Activated T-helper 17 cell treated with anti-CD3 and anti-CD28 coated beads, Interleukin-2, amount 50 U/mL, for 72 hours (primary cell): ENCODE measurements at places on chromosomes 6 and 20. TPM values are rescaled to one million over a fixed set of nuclear protein-coding genes. Genes with fewer than 3 reads are reported as not detected.

BMP2 gene
- not detected for total RNA-seq

GRCh38 chr6:139765825-139766285 is 391.4 kb upstream of the CITED2 start:
- peak; percentile 38 for ATAC-seq

GRCh38 chr6:138331984-138332383 is 45.7 kb upstream of the SMIM28 start:
- ATAC-seq: no peak

DNA sequence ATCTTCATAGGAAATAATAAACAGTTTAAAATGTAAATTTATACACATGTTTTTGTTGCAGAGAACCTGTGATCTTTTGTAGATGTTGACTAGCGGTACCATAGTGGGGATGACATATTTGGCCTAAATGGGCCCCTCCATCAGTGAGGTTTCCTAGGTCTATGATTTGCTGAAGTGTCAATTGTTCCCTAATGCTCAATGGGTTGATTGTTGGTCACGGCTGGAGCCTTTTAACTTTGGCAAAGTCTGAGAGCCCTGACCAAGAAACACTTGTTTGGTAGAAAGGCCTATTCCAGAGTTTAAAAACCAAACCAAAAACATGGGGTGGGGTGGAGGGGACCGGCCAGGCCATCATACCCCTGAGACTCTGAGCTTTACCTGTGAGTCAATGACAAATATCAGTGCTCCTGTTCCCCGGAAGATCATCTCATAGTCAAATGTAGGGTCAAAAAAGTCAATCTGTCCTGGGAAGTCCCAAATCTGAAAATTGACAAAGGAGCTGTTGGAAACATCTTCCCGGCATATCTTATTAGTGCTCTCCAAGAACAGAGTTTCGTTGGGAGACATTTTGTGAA is 25.1 kb downstream of the RRAGD start:
- ATAC-seq: no peak

GRCh38 chr6:97947841-97948240 is 664.8 kb upstream of the MMS22L start:
- ATAC-seq: no peak
